ENCODE measurements at places on chromosomes 3 and 15.

DNA sequence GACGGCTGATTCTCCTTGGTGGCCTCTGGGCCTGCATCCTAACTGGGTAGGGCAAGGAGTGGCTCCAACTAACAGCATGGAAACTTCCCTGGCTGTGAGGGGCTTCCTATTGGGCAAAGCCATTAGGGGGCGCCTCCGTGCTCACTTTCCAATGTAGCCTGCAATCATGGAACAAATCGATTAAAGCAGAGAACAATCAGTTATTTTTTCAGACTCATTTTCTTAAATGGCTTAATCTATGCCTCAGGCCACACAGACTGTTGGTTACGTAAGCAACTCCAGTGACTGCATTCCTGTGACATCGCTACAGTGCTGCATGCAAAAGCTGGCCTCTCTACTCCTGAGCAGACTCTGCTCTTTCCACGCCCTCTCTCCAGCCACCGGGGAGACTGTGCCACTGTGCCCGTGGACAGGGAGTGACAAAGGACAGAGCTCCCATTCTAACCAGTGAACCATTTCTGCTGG is 278.9 kb downstream of the KLF13 start:
- DNase-seq = no peak

DNA sequence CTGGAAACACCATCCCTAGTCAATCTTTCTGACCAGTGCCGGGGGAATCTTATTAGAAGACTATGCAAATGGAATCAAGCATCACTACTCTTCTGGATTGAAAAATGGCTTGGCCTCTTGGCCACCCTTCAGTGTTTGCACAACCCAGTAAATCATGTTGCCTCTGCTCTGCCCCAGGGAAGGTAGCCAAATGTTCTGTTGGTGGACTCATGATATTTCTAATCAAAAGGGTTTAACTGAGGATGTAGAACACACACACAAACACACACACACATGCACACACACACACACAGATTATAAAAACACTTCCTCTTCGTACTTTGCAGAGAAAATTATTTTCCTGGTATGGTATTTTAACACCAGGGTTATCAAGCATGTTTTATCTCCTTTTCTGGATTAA is 7.9 kb downstream of the RBP2 start:
- DNase-seq = no peak

GRCh38 chr15:93614386-93615104 is 525.5 kb upstream of the RGMA start:
- DNase-seq = no peak

DNA sequence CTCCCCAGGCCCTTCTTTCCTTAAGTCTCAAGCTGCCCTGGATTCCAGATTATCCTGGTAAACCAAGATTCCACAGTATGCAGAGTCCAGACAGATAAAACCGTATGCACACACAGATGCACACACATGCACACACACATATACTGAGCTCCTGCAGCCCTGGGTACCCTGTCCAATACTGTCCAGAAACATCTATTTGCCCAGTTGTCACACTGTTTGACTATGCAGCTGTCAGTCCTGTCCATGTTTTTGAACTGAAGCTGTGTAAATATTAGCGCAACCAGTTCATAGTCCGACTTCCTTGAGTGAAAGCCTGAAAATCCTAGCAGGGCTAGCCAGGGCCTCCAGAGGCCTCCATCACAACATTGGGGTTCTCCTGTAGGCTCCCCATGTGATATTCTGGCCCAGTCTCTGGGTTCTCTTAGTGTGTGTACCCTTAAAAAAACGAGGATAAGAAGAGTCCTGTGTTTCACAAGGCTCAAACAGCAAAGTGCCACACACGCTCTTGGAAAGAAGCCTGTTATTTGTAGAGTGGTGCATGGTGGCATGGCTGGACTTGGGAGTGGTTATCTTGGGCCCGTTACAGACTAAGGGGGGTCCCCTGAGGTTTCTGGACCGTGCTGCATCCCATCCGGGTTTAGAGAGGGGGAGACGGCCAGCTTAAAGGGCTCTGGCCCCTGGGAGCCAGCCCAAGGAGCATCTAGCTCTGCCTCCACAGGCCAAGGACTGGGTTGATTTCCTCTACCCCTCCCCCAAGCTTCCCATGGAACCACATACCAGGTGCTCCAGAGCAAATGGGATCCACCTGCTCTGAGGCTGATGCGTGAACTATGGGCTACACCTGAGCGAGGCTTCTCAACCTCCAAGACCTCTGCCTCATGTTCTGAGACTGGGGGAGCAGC is 108.3 kb downstream of the IQSEC1 start:
- DNase-seq = no peak

GRCh38 chr3:97979610-97980009 is 7.4 kb upstream of the RIOX2 start:
- DNase-seq = no peak

DNA sequence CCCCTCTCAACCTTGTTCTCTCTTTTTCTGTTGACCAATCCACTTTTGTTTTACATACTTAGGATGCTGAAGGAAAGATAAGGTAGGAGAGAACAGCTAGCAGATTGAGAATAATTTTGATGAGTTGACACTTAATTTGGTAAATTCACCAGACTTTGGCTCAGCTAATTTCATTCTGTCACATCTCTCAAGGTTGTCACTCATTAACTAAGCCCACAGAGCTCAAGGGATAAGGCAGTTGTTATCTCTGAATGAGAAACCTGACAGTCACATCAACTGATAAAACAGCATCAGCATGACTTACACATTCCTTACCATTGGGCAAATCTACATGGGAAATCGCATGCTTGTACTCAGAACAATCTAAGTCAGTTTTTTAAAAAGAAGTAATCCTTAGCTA is 591.4 kb downstream of the NLGN1 start:
- no peak for DNase-seq

DNA sequence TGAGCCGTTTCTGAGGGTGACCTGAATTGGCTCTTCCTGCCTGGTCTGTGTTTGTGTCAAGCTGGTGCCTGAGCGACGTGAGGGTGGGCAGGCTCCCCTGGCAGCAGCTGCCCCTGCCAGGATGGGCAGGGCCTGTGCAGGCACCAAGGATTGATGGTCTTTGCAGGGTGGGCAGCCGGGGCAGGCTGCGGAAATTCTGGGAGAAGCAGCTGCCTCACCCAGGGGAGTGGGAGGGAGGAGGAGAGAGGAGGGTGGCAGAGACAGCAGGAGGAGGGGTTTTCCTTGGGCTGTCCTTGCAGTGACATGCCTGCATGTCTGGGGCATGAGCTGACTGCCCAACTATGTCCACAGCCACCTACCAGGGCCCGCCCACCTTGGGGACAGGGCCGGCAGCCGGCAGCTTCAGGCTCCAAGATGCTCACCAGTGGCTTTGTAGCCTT is 27.9 kb upstream of the SLC6A6 start:
- no peak for DNase-seq

DNA sequence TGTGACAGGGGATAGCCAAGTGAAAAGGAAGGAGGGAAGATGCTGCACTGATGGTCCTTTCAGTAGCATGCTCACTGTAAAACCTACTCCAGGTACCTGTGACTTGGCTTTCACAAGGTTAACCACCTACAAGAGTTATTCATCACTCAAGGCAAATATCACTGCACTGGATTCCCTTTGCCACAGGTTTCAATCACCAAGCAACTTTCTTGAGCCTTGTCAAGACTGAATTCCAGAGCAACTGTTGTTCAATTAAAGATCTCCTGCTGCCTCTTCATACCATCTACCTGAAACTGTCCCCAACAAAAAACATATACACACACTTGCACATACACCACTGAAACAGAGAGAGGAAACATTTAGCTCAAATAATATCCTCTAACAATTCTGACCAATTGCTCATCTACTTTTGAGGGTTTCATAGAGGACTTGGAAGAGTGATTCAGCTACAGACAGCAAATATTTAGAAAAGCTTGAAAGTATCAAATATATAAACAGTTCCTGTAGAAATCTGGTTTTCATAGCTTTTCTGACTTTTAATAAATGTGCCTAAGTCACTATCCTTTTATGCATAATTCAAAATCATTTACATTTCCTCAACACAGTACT is 6.5 kb downstream of the IGF2BP2 start:
- no peak for DNase-seq

DNA sequence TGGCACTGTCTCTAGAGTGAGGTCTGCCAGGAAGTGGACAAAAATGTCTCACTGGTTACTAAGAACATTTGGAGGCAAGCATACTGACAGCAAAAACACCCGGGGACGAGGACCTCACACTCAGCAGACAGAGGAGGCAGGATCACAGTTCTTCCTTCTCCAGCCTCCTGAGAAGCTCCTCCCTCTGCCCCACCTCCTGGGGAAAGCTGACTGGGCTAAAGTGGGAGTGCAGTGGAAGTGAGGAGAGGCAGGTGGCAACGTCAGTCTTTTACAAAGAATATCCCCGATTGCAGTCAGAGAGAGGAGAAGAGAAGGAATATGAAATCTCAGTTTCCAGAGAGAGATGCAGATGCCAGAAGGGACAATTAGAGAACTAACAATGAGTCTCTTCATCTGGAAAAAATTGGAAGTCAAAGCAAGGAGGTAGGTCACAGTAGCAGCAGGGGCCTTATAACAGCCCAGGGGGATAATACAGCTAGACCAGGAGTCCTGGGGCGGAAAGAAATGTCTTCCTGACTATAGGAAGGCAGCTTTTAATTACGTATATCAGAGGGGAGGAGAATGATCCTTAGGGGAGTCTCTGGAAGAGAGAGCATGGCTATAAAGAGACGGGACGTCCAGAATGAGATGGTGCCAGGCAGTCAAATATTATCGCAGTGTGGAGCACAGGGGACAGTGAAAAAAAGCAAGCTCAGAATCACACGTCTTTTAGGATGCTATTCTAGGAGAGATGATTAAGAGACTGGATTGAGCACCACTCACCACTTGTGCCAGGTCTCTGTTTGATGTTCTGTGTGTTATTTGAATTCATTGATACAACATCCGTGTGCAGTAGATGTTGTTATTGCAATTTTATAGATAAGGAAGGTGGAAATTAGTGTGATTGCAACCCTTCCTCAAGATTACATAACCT is 47.2 kb downstream of the LEO1 start:
- DNase-seq = no peak

GRCh38 chr15:90075420-90076289 is 26.6 kb downstream of the IDH2 start:
- no peak for DNase-seq

DNA sequence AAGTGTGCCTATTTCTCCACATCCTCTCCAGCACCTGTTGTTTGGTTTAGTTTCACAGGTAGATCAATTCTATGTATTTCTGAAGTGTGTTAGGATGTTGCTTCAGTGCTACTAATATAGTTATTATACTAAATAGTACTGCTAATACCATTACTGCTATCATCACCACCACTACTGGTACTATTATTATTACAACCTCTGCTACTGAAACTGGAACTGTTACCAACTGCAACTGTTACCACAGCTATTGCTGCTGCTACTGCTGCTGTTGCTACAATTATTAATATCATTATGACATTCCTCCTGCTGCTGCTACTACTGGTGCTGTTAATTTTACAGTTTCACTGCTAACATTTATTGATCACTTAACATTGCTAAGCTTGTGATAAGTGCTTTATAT is 8.3 kb upstream of the LMOD3 start:
- peak; percentile 14 for DNase-seq

- no peak for DNase-seq
Observed at GRCh38 chr3:9146367-9147071, 102.9 kb downstream of the SRGAP3 start.

Measured in activated CD4-positive, alpha-beta T cell treated with anti-CD3 and anti-CD28 coated beads, Interleukin-2, Interleukin-4, amounts not matched to agents 100 ng/mL and 50 ng/mL, durations not matched to agents 16 hours and 8 hours (primary cell).